ENCODE measurements at places on chromosomes 16 and 17. TPM values are rescaled to one million over a fixed set of nuclear protein-coding genes. Genes with fewer than 3 reads are reported as not detected.

- peak; percentile 84 for ATAC-seq
Measured at GRCh38 chr17:559551-560431, 154.8 kb downstream of the VPS53 start.

The TMEM238L gene
- total RNA-seq = 2.3 TPM

DNA sequence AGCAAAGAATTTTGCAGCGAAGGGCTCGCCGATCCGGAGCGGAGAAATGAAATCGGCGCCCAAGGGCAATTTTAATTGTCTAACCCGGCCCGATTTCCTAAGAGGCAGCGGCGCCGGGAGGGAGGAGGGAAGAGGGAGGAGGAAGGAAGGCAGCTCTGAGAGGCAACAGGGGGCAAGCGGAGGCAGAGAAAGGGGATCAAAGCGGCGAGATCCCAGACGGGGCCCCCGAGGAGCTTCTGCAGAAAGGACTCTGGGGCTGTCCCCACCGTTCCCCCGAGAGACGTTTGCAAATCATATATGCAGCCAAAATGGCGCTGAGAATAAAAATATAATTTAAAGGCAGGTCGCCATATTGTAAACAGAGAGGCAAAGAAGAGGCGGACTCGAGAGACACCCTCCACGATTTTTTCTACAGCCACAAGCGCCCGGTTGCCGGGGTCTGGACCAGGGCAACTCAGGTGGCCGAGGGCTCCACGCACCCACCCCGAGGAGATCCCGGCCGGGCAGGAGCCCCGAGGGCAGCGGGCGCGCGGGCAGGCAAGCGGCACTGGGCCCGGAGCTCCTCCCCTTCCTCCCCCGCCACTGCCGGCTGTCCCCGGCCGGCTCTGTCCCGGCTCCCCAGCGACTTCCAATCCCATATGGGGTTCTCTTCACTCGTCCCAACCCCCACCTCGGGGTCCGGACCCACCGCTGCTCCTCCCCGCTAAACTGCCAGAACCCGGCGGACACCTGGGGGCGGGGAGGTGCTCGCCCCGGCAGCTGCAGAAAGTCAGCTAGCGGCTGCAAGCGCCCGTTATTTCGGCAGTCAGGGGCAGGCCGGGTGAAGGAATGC is 1.9 kb downstream of the PHF12 start:
- no peak for ATAC-seq

- ATAC-seq = no peak
Measured at GRCh38 chr16:35239561-35239960, 1780.1 kb downstream of the TP53TG3F start.

GRCh38 chr17:7436556-7437368 is 1.5 kb downstream of the TMEM102 start:
- peak; percentile 73 for ATAC-seq

DNA sequence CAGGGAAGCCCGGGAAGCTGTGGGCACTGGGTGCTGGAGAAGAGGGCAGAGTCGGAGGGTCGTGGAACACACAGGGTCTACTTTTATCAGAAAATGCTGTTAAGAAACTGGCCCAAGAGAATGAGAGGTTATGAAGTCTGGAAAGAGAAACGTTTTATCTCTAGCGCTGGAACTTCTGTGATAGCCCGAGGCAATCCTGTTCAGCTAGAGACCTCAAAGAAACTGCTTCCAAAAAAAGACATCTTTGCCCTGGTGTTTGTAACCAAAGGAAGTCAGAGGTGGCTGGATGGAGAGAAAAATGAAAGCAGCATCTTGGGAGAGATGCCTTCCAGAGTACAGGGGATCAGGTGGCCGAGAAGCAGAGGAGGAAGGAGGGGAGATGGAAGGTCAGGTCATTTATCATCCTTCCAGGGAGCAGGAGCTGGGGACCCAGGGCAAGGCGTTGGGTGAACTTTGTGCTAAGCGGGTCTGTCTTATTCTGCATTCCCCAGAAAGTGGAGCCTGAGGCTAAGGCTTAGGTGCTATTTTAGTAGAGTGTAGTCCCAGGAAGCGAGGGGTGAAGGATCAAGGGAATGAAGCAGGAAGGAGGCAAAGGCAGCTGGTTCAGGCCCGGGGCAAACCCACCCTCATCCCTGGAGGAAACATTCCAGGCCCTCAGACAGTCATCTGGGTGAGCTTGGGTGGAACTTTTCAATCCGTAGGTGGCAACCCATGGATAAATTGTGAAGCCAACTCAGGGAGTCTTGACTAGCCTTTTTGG is 66.5 kb downstream of the MGAT5B start:
- no peak for ATAC-seq

GRCh38 chr16:71426880-71427615 is 14.8 kb downstream of the TLE7 start:
- no peak for ATAC-seq

The CCL22 gene
- total RNA-seq = 0.20 TPM

- peak; percentile 46 for ATAC-seq
Measured at GRCh38 chr16:85909932-85910853, 11.2 kb downstream of the IRF8 start.

DNA sequence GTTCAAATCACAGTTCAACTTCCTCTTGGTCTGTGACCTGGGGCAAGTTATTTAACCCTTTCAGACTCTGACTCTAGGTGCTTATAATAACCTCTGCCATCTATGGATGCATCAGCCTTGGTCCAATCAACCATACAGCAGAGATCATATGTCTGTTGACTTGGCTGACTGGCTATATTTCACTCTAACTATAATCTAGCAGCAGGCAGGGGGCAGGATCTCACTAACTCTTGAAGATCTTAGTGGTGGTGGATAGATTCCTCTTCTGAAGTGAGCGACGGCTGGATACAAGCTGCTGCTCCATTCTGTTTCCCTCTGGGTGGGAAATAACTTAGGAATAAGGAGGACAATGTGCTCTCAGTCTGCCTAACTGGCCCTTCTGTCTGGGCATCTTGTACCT is 146.6 kb downstream of the SKAP1 start:
- ATAC-seq = no peak

DNA sequence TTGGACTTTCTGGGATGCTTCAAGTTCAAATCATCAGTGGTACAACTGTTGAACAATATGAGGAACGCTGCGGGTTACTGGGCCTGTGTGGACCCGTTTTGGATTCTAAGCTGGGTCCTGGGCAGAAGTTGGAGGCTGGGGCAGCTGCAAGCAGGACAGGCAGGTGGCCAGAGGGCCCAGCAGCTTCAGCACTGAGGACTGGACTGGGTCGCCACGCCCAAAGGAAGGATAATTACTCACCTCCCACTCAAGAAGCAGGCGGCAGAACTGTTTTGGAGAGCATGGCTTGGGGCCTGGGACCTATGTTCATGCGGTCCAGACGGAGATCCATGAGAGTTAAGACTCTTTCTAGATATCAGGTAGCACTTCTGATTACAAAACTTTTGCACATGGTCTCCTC is 1.5 kb upstream of the ZNHIT3 start:
- ATAC-seq = no peak

DNA sequence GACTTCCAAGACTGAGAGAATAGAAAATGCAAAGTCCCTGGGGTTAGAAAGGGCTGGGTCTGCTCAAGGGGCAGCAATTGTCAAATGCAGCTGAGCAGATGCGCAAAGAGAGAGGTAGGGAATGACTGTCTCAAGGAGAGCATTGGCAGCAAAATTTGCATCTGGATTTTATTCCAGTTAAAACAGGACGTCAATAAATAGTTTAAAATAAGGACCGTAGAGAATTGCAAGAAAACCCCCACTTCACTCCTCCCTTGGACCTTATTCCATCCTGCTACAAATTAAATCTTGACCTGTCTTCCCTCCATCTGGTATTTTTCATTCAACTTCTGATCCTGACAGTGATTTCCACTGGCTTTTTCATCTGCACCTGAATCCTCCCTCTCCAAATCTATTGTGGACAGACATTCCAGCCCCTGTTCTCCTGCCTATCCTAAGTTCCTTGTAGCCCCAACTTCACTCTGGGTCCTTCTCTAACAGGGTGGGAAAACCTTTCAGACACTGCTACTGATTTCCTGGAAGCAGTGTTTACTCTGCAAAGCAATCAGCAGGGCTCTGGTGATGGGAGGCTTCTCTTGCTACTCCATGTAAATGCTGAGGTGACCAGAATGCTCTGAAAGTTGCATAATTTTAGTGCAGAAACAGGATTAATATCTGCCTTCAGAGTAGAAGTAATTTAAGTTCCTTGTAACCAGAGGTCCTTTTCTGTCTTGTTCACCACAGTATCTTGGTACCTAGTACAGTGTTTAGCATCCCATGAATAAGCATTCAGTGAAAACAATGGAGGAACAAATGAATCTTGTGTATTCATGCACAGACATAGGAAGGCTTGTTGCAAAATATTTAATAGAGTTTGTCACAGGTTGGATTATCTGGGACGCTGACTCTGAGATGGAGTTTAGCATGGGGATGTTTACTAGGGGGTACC is 79.2 kb downstream of the CDH11 start:
- no peak for ATAC-seq

DNA sequence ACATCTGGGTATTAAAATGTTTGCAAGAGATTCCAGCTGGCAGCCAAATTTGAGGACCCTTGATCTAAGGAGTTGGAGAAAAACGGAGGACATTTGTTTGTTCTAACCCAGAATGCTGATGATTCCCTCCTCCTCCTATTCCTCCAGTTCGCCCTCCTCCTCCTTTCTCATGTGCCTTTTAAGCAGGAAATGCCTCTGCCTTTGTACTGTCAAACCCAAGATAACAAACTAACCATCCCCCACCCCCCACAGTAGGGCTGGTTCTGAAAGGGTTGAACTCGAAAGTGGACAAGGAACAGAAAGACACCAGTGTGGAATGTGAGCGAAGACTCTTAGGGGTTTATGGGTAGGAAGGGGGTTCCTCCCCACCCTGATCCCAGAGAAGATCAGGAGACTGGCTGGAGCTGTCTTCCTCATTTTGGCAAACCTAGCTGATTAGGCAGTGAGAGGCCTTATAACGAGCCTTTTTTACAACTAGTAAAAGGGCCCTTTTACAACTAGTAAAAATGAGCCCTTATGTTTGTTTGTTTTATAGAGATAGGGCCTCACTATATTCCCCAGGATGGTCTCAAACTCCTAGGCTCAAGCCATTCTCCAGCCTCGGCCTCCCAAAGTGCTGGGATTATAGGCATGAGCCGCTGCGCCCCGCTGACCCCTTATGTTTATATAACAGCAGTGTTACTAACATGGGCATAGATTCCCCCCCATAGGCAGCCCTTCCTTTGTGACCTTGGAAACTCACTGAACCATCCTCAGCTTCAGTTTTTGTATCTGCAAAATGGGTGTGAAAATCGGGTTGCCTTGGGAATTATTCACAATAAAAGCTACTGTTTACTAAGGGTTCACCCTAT is 975 bp downstream of the CHD9 start:
- ATAC-seq = no peak

The SEPTIN12 gene
- not detected for total RNA-seq

DNA sequence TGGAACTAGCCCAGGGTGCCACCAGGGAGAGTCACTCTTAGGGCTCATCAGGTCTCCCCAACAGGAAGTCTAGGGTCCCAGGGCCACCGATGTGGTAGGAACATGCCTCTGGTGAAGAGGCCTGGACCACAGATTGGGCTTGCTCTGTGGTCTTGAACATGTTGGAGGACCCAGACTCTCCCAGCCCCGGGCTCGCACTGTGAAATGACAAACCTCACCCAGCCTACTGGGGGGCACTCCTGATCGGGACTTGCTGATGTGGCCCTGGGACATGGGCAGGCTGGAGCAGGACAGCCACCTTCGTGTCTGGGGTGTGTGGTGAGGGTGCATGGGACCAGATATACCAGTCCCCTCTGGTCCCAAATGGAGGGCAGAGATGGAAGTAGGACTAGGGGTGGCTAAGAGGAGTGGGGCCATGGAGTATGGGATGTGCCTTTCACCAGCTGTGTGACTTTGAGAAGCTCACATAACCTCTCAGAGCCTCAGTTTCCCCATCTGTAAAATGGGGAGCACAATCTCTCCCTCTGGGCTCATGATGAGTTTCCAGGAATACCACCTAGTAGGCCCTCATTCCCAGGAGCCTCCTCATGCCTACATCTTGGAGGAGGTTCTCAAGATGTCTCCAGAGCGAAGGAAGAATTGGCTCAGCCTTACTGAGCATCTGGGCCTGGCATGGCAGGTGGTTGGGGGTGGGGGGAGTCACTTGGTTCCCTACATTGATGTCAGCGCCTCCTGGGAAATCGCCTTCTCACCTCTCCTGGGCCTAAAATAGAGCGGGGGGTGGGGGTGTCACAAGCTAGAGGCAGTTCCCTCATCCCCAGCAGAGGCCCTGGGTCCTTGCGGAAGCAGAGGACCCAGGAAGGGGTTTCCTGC is 1.5 kb upstream of the ADAM11 start:
- ATAC-seq = no peak

The KAT7 gene
- 33.7 TPM for total RNA-seq

The NPIPA7 gene
- 9.4 TPM for total RNA-seq

DNA sequence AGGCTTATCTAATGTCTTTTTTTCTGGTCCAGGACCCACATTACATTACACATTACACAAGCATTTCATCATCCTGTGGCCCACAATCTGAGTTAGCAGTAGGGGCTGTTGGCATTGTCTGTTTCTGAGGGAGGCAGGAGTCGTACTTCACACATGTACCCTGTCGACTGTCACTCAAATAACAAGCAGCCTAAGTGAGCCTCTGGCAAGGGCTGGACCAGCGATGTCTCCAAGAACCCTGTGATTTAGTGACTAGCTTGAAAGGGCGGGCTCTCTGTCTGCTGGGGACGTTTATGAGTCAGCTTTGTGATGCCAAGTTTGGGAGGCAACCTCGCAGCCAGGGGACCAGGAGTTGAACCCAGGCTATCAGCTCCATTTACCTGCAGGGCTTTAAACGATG is 251.4 kb downstream of the HS3ST3B1 start:
- ATAC-seq = peak; percentile 39

DNA sequence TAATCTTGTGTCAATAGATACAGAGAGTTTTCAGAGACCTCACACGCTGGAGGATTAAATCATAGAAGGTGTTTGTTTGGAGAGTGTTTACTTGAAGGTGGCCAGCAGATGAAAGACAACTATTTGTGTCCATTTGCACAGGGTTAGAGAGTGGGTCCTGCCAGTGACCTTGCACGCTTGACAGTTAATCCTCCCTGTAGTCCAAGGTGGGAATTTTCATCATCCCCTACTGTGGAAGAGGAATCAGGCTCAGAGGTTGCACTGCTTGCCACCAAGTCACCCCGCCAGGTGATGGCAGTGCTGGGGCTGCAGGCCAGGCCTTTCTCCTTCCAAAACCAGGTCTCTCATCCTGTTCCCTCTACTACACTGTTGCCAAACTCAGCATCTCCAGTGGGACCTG is 12.3 kb downstream of the CDH1 start:
- ATAC-seq = no peak

- ATAC-seq = peak; percentile 41
Measured at GRCh38 chr17:20935740-20936139, 107.1 kb downstream of the USP22 start.

DNA sequence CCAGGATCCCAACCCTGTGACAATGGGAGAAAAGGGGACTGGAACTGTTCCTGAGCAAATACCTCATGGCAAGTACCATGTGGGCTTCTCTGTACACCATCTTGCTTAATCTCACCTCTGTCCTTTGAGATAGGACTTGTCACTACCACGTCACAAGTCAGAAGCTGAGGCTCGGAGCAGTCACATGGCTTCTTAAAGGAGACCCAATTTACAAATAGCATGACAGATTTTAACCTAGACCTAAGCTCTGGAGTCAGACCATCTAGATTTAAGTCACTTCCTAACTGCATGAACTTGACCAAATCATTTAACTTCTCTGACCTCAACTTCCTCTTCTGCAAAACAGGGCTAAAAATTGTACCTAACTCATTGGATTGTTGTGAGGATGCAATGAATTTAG is 36.0 kb upstream of the CCL1 start:
- no peak for ATAC-seq

The MEOX1 gene
- total RNA-seq = 1.2 TPM
